Body of pancreas (tissue), 4 donors: ENCODE measurements at places on chromosomes 2 and 18.

- DNase-seq = no peak
Measured at GRCh38 chr18:14930576-14930975, 182.6 kb downstream of the ANKRD30B start.

DNA sequence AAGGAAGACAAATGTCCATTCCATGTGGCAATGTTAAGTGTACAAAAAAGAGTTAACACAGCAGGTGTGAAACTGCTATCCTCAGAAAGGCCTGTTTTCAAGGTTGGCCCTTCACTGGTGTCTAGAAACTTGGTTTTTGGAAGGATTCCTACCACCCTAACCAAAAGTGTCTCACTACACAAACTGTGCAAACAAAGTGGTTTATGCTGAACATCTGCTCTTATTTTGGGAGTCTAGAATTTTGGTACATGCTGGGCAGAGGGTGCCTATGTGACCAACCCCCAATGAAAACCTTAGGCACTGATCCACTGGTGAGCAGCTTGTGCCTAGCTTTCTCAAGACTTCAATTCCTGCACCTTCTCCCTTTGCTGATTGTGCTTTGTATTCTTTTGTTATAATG is 14.3 kb downstream of the GFPT1 start:
- no peak for DNase-seq

DNA sequence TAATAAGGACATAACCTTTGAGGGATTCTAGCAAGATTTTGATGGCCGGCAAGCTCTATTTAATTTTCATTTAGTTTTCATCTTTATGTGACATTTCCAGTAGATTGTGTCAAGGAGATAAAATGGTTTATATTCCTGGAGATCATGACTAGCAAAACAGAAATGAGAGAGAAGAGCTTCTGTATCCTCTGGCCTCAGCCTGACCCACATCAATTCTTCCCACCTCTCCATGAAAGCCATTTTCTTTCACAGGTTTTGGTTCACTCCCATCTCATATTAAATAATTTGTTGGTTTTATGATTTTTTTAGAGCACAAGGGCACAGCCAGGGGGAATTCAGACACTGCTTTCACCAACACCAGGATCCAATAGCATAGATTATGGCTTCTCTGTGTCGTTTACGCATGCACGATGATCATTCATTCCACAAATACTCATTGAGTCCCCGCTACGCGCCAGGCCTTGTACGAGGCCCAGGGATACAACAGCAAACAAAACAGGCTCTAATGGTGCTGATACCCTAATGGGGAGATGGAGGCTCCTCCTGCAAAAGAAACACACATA is 85.9 kb downstream of the SH3BP4 start:
- no peak for DNase-seq

DNA sequence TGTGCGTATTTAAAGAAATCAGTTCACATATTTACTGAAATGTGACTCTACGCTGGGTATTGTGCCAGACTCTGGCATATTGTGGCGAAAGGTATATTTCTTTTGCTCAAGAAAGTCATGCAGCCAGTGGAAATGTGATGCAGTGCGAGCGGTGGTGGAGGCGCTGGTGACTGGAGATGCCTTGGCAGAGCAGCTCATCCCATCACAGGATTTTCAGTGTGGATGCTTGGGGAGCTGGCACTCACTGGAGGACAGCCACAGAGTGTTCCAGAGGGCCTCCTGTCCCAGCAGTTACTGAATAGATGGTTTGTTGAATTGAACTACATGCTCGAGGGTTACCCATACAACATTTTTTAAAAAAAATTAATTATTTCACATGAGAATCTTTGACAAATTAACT is 117.6 kb downstream of the ZNF407 start:
- DNase-seq = no peak

GRCh38 chr18:26405190-26405801 is 143.1 kb downstream of the KCTD1 start:
- peak; percentile 46 for DNase-seq

- no peak for DNase-seq
Measured at GRCh38 chr2:145887915-145888314, 1368.0 kb upstream of the ZEB2 start.

DNA sequence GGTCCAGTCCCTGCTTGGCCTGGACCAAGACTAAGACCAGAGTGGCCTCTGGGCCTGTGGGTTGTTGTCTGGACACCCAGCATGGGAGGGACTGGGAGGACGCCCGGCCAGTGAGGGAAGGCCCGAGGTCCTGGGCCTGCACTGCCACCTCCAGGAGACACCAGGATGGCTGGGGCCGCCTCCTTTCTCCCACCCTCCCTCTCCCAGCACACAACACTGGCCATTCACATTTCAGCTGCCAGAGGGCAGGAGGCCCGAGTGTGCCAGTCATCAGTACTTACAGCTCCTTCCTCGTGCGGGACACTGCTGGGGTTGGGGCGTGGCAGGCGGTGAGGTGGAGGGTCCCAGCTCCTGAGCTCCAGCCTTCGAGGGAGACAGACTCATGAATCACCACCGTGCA is 133.5 kb downstream of the ASB1 start:
- DNase-seq = no peak

GRCh38 chr2:161049559-161049958 is 110.7 kb upstream of the TANK start:
- DNase-seq = no peak

- peak; percentile 56 for DNase-seq
Measured at GRCh38 chr2:41963661-41964525, 83.9 kb upstream of the PKDCC start.

DNA sequence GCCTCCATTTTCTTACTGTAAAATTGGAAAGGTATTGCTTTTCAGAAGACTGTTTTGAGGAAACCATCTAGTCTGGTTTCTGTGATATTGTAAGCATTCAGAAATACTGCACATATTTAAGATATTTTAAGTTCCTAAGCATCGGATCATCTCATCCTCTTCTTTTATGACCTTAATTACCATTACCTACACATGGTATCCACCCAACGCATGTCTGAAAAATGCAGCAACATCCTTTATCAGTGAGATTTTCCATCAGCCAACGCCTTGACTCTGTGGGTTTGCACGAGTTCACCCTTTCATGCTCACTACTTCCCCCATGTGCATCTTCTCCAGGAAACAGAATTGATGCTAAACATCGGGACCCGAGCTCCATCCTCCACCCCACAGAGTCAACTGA is 84.3 kb downstream of the COL4A4 start:
- DNase-seq = no peak

DNA sequence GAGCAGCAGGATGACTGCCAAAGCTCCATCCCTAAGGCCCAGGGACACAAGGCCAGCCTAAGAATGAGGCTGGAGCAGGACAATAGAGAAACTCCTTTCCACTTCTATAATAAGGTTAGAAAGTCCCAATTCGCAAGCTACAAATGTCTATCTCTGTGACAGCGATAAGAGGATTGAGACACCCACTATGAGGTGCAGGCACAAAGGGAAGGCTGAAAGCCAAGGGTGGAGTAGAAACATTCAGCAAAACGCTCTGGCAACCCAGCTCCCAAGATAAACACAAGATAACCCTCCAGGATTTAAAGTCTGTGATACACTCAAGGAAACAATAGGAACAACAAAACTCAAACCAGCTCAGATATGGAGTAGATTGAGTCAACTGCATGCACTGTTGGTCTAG is 418.0 kb upstream of the UBE2E3 start:
- no peak for DNase-seq

- no peak for DNase-seq
Measured at GRCh38 chr2:173673640-173674039, 291.5 kb downstream of the SP3 start.

- DNase-seq = no peak
Measured at GRCh38 chr18:3900327-3900726, 450.4 kb downstream of the TGIF1 start.

DNA sequence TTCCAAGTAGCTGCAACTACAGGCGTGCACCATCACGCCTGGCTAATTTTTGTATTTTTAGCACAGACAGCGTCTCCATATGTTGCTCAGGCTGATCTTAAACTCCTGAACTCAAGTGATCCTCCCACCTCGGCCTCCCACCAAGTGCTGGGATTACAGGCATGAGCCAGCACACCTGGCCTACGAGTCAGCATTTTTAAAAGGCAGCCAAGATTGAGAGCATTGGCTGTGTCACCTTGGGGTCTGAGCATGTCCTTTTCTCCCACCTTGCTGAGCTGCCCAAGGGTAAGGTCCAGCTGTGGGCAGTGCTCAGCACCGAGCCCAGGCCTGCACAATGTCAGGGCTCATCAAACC is 142.8 kb upstream of the LMAN1 start:
- DNase-seq = no peak

GRCh38 chr2:153059338-153060052 is 341.1 kb downstream of the ARL6IP6 start:
- DNase-seq = no peak

DNA sequence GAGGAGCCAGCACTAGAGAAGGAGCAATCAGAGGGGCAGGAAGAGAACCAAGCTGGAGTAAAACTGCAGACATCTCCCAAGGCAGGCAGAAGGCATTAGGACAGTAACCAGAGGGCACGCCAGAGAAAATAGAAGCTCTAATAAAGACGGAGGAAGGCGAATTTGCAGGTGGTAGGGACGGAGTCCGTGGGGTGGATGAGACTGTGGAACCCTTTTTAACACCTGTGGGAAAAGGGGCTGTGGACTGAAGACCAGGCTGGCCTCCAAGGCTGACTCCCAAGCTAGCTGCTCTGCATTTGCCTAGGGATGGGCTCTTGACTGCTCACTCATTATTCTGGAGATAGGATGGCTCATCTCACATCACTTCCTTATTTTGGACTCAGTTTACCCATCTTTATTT is 49.5 kb downstream of the SLC4A1AP start:
- DNase-seq = no peak

DNA sequence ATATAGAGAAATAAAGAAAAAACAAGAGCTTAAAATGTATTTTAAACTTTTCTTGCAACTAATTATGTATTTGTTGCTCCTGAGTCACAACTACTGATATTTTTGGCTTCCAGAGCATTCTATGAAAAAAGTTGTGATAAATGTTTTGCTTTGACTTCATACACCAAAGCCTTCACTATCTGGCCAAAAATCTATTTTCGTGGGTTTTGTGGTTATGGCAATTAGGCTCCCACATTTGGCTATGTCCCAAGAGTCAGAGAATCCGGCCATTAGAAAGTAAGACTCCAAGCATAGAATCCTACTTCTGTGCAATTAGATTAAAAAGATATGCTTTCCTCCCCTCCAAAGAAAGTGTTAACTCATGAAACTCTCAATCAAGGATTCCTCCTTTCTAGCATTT is 1456.1 kb upstream of the ACVR2A start:
- DNase-seq = no peak

GRCh38 chr18:58224425-58224750 is 180.4 kb downstream of the NEDD4L start:
- no peak for DNase-seq

DNA sequence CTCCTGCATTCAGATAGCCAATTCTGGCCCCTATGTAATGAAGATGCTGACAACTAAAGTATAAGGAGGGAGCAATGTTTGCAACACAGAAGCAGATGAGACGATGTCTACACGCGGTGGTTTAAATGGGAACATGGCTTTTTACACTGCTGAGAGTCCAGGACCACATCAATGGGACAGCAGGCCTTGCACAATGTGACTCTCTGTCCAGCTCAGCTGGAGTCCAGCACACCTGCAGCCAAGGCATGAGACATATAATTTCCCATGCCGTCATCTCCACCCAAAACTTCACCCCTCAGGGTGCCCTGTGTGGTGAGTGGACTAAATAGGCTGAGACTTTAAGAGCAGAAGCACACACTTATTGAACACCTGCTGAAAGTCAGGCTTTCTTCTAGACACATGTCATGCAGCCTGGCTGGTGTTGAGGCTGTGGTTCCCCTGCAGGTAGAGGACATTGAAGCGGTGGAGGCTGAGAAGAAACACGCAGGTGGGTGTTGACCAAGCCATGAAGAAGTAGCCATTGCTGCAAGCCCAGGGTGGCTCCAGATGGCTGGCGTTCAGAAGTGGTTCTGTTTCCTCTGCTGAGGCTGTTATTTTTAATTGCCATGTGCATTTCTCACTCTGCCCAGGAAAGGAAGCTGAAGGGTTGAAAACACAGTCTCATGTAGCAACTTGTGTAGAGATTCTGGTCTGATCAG is 345.6 kb downstream of the MYCN start:
- DNase-seq = no peak

DNA sequence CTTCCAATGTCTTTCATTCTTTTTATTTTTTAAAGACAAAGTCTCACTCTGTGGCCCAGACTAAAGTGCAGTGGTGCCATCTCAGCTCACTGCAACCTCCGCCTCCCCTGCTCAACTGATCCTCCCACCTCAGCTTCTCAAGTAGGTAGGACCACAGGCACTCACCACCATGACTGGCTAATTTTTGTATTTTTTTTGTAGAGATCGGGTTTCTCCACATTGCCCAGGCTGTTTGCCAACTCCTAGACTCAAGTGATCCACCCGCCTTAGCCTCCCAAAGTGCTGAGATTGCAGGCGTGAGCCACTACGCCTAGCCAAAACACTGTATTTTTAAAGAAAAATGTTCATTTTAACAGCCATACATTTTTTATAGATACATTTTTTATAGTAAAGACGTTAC is 12.7 kb downstream of the GCKR start:
- no peak for DNase-seq

- DNase-seq = peak; percentile 37
Measured at GRCh38 chr2:8457092-8457481, 224.8 kb upstream of the ID2 start.

- no peak for DNase-seq
Measured at GRCh38 chr2:177053038-177053437, 159.6 kb upstream of the HNRNPA3 start.

DNA sequence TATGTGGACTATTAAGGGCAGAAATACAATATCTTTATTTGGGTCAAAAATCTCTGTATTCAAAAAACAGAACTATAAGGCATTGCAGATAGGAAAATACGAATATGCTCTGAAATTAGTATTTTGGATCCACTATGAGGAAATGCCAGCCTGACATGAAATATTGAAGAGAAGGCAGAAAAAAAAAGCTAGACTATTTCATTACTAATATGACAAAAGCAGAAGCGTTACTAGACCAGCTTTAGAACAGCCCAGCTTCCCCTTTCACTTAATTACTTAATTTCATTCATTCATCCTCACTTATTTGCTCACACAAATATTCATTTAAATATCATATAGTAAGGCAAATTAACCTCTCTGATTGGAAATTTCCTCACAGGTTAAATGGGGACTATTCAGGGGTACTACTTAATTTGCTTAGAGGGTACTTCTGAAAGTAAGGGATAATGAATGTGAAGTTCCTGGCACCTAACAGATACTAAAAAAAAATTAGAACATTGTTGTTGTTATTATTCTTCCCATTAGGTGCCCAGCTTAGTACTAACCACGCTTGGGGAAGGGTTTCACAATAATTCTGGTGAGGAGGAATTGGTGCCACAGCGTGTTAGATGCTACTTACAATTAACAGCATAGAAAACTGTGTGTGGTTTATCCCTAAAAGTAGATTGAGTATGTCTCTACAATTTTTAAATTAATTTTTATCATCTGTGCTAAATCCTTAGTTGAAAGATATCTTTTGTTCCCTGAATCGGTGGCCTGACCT is 71.1 kb upstream of the CTLA4 start:
- no peak for DNase-seq
